ENCODE measurements at places on chromosomes 3 and 15.

GRCh38 chr3:106820726-106821362 lies 556.4 kb upstream of the CCDC54 start:
- no peak for DNase-seq

DNA sequence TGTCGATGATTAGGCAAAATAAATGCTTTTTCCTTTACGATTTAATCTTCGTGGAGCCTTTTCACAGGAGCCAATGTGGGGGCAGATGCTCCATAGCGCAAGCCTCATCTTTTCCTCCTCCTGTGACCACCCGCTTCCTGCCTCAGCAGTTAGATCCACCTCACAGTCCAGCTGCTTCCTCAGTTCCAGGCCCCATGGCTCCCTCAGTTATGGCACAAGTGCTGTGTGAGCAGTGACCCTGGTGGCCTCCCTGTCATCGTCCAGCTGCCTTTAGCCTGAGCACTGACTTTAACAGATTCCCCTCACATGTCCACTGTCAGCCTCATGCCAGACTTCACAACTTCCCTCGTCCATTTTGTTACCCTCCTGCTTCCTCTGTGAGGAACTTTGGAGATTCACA lies 424.6 kb upstream of the GBE1 start:
- DNase-seq: no peak

GRCh38 chr3:194069421-194070219 lies 66.3 kb upstream of the HES1 start:
- peak; percentile 89 for DNase-seq

DNA sequence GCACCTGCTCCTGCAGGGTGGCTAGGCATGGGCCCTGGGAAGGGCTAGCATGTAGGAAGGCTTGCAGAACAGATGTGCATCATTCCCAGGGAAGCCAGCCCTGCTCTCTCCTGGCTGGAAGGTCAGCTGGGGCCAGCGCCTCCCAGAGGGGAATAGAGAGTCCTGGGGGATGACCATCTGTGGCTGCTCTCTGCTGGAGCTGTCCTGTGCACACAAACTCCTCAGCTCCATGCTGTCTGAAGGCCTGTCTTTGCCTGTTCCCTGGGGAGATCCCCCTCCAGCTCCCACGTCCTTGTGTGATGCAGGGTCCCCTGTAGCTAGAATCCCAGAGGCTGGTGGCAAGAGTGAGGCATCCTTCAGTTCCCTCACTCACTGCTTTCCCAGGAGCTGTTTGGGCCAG lies 19.3 kb downstream of the IL16 start:
- DNase-seq: no peak

GRCh38 chr3:112374333-112374734 lies 41.4 kb downstream of the CD200 start:
- peak; percentile 66 for DNase-seq

DNA sequence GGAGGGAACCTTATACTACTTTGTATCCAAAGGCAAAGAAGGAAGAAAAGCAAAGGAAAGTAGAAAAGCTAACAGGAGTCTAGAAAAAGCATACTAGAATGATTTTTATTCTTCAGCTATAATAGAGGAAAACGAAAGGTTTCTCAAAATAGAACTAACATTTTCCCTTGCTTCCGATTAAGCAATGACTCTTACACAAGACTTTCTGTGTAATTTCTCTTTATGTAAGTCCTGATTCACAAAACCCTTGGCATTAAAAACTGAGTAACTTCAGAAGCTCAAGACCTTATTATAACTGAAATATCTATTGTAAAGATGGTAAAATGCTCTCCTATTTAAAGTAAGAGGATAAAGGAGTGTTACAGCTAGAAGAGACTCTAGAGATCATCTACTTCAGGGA lies 97.4 kb downstream of the DTWD1 start:
- peak; percentile 69 for DNase-seq

GRCh38 chr3:185065059-185065458 lies 87.8 kb downstream of the C3orf70 start:
- no peak for DNase-seq

- no peak for DNase-seq
Measured at GRCh38 chr3:177835917-177836316, 638.6 kb upstream of the TBL1XR1 start.

- DNase-seq: no peak
Measured at GRCh38 chr3:146280864-146281263, 30.0 kb upstream of the PLSCR4 start.

- DNase-seq: no peak
Measured at GRCh38 chr3:54619531-54619930, 308.3 kb downstream of the LRTM1 start.

- no peak for DNase-seq
Measured at GRCh38 chr3:67489816-67490215, 164.6 kb downstream of the SUCLG2 start.

- DNase-seq: no peak
Measured at GRCh38 chr15:28107111-28107903, 8.2 kb upstream of the OCA2 start.

DNA sequence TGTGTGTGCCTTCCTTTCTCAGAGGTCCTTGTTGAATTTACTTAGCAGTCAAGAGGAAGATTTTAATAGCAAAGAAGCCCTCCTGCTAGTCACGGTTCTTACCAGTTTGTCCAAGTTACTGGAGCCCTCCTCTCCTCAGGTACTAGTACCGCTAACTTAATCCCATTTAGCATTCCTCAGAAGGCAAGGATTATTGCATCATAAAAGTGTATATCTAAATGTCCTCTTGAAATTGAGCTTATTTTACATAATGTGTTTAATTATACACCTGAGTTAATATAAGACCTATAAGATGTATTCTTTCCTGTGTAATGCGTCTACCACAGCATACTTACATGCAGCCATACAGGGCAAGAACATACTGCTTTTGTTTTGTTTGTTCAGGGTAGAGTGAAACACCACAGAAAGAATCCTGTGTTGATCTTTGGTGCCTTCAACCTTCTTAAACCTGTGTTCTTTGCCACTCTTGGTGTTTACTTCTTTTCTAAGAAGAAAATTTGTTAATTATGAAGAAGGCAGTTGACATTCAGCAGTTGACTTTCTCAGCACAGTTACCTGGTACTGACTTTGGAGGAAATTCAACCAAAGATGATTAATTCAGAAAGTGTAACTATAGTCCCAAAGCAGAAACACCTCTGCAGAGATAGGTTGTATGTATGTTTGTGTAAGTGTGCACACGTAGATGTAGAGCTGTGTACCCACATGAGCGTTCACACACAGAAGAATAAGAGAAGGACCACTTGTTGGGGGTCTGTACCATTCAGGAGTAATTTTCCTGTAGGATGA lies 33.1 kb downstream of the POLG start:
- DNase-seq: no peak

DNA sequence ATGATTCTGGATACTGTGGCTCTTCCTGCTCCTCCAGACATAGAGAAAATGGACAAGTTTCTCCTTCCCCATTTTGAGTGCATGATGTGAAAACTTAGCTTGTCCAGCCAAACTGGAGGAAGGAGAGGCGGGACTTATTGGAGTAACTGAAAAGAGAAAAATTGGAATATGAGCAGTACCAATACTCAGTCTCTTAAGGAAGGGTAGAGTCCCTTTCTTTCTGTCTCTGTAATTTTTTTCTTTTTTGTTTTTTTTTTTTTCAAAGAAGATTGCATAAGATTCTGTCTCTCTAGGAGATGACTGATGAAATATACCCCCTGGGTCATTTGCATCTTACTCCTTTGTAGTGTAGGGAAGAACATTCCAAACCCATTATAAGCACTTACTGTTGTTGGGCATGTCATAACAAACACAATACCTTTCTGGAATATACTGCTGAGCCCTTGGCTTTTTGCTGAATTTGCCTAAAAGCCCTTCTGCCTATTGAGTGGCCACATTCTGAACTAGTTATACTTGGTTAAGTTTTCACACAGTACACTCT lies 498.1 kb upstream of the TPRG1 start:
- no peak for DNase-seq

DNA sequence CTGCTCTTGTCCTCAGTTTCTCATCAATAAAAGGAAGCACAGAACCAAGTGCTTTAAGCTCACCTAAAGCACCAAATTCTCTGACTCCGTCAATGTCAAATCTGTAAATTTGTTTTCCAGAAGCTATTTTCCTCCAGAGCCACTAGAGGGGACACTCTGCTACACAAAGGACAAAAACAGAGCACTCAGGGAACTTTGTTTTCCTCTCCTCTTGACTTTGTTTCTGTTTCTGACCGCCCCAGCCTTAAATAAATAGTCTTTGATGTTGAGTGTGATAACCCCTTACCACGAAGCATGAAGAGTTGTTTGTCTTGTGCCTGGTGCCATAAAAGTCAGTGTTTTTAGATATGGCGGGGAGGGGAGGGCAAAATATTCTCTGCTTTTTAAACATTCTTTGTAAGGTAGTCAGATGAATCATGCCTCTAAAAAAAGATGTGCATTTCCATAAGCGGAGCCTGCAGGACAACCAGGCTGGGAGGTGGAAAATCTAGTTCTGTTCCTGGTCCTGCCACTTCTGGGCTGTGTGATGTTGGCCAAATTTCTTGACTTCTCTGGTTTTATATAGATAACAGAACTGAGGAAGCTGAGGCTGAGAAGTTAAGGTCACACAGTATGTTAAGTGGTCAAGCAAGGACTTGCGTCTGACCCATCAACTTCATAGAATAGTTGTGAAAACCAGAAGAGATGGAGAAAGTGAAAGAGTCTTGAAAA lies 7.3 kb upstream of the ZBTB38 start:
- peak; percentile 42 for DNase-seq

GRCh38 chr15:58665672-58666071 lies 83.8 kb downstream of the ADAM10 start:
- no peak for DNase-seq

GRCh38 chr15:40067921-40068624 lies 29.1 kb upstream of the SRP14 start:
- no peak for DNase-seq

GRCh38 chr15:80861731-80862170 lies 82.6 kb downstream of the CEMIP start:
- no peak for DNase-seq

- no peak for DNase-seq
Measured at GRCh38 chr3:69288161-69288895, 97.6 kb downstream of the FRMD4B start.

DNA sequence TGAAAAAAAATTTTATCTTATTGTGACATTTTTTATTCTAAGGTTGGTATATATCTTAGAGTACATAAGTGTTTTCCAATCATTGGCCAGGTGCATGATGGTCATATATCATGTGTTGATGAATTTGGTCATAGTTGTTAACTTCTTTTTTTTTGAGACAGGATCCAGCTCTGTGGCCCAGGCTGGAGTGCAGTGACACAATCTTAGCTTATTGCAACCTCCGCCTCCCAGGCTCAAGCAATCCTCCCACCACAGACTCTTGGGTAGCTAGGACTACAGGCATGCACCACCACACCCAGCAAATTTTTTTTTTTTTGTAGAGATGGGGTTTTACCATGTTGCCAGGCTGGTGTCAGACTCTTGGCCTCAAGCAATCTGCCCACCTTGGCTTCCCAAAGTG lies 44.0 kb downstream of the PCCB start:
- no peak for DNase-seq

DNA sequence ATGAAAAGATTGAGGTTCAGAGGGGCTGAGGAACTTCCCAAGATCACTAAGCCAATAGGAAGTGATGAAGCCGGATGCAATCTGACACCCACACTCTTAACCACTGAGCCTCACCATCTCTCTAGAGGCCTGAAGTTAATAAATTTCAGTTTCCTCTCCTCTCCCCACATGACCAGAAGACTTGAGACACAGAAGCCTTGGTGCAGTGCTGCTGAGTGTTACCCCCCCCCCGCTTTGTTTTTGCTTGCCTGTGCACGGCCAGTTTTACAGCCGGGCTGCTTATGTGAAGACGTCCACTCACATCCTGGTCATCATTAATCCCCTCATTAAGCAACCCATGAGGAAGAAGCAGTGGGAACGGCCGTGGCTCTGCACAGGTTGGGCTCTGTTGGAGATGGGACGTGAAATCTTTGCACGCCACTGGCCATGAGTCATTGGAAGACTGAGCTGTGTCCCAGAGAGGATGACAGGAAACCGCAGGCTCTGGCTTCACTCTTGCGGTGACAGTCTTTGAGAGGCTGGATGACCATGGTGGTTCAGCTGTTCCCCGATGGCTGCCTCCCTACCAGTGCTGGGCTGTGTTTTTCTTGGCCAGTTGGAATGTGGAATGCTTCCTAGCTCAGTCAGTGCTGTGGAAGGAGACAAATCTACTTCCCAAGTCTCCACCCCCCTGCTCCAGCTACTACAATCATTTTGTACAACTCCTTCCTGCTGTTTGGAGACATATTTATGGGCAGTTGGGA lies 232.6 kb upstream of the LRTM1 start:
- peak; percentile 81 for DNase-seq

DNA sequence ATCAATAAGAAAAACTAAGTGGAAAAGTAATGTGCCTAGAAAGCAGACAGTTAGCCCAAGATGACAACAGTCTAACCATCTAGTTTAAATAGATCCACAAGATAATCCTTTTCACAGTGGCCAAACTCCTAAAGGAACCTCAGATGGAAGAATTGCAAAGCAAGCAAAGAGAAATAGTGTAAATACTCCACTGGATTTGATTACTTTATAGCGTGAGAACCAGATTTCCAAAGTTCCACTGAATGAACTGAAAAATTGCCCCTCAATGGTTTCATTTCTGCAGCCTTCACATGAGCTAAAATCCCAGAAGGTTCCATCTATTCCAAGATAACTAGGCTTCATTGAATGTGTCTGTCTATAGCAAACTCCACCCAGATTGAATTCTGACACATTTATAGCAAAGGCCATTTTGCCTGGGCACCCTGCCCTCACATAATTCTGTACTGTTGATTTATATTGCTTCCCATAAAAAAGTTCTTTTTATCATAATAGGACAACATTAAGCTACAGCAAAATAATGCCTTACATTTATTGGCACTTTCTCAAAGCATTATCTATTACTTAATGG lies 129.7 kb upstream of the THBS1 start:
- no peak for DNase-seq

- DNase-seq: no peak
Measured at GRCh38 chr3:9280451-9281219, 31.2 kb upstream of the SRGAP3 start.

All from NB4 (cell line).